ENCODE measurements at places on chromosomes 1 and 21. TPM values are rescaled to one million over a fixed set of nuclear protein-coding genes. Genes with fewer than 3 reads are reported as not detected.
A peak's percentile ranks its signal among the peaks of the same experiment; 100 is the strongest.

- no peaks in the 10 kb centered on the region for H3K27me3 ChIP-seq
- H3K4me1 ChIP-seq = no peaks in the 10 kb centered on the region
- H3K27ac ChIP-seq = no peak overlapping the region
- H3K4me3 ChIP-seq = no peak overlapping the region
Measured at GRCh38 chr1:193019442-193020026, 39.6 kb downstream of the UCHL5 start.

Gene DNALI1
- total RNA-seq = not detected

- H3K27me3 ChIP-seq = no peaks in the 10 kb centered on the region
- H3K4me1 ChIP-seq = peaks cover 3% of the 10 kb centered on the region
- H3K4me3 ChIP-seq = no peak overlapping the region
- DNase-seq = no peak
Measured at GRCh38 chr1:21251773-21252471, 38.3 kb downstream of the ECE1 start.

DNA sequence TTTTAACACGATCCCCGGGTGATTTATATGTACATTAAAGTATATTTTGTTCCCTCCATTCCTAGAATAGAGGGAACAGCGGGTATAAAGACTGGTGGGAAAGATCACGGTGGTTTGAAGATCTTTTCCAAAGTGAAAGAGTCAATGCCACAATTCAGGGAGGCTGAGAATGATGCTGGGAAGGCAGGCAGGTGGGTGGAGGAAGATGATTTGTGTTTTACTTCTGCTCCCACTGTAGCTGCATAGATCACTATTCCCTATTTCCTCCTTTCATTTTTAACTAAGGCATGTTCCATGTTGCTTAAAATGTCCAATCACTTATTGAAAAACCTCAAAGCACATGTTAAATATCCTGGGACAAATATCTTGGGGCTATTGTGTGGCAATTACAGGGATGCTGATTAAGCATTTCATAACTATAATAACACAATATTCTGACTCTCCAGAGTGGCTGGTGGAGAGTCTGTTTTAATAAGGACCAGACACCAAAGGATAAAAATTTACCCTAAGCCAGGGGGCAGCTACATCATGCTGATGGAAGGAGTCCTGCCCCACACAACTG is 8.4 kb upstream of the LYST start:
- H3K27ac ChIP-seq = peak overlapping the region; percentile 11
- no peaks in the 10 kb centered on the region for H3K27me3 ChIP-seq
- no peaks in the 10 kb centered on the region for H3K36me3 ChIP-seq

GRCh38 chr1:116585886-116586285 is 15.1 kb upstream of the CD58 start:
- no peaks in the 10 kb centered on the region for H3K36me3 ChIP-seq
- no peak overlapping the region for H3K27ac ChIP-seq
- no peak overlapping the region for H3K4me3 ChIP-seq

DNA sequence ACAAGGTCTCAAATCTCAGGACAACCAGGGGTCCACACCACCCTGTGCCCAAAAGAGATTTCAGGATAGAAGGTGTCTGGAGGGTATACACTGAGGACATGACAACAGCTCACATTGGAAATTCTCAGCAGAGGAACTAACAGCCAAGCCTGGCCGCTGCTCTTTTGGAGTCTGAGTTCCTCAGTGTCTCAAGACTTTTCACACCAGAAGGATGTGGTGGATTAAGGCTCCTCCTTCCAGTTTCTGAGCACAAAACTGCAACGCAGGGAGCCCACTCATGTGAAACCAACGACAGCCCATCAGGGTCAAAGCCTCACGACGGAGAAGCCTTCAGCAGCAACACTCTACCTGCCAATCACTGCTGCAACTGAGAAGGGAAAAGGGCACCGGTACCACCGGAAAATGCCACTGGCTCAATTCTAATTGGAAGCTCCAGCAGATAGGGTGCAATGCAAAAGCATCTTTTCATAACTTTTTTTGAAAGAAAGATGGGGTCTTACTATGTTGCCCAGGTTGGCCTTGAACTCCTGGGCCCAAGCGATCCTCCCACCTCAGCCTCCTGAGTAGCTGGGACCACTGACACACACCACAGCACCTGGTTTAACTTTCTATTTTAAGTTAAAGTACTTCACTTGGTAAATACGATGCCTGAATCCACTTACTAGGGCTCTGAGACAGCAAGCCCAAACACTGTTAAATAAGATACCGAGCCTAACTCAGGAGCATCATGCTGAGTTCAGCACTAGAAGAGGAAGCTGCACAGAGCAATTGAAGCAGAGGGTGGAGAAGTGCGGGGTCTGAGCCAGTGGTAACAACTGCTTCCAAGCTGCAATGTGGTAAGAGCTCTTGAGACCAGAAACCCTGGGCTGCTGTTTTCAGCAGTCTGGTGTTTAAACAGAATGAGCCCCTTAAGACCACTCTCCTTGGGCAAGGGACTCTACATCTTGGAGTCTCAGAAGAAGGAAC is 7.8 kb downstream of the CAPZB start:
- peaks cover 50% of the 10 kb centered on the region for H3K36me3 ChIP-seq
- H3K27me3 ChIP-seq = no peaks in the 10 kb centered on the region
- peak overlapping the region; percentile 92 for H3K27ac ChIP-seq
- H3K4me3 ChIP-seq = peak overlapping the region; percentile 39

DNA sequence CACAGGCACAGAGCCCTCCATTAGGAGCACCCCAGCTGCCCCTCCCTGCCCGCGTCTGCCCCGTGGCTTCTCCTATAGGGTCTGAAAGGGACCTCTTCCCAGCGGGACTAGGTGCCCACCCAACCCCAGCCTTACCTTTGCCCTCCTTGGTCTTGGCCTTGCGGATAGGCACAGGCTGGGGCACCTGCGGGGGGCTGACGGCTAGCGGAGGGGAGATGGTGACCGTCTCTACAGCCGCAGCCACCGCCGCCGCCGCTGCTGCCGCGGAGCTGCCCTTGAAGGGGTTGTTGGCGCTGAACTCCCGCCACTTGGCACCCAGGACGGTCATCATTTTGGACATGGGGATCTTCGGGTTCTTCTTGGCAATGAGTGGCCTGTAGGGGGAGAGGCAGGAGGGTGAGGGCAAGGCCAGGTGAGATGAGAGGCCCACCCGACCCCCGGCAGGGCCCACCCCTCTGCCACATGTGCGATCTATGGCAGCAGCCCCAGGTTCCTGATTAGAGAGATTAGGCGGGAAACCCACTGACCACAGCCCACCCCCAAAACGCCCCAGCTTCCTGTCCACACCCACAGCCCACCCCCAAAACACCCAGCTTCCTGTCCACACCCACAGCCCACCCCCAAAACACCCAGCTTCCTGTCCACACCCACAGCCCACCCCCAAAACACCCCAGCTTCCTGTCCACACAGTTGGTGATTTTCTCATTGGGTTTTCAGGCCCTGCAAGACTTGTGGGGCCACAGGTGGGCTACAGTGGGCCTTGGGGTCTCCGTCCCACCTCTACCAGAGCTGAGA is 25.4 kb downstream of the CHD5 start:
- peaks cover 26% of the 10 kb centered on the region for H3K4me1 ChIP-seq
- no peak overlapping the region for H3K27ac ChIP-seq
- no peaks in the 10 kb centered on the region for H3K27me3 ChIP-seq
- no peak for DNase-seq
- no peaks in the 10 kb centered on the region for H3K36me3 ChIP-seq

- DNase-seq = no peak
- no peaks in the 10 kb centered on the region for H3K27me3 ChIP-seq
- H3K4me1 ChIP-seq = no peaks in the 10 kb centered on the region
- no peak overlapping the region for H3K4me3 ChIP-seq
Measured at GRCh38 chr1:209742409-209743144, 13.3 kb upstream of the TRAF3IP3 start.

GRCh38 chr1:235601104-235601503 is 48.5 kb downstream of the GNG4 start:
- H3K4me1 ChIP-seq = no peaks in the 10 kb centered on the region
- H3K27ac ChIP-seq = no peak overlapping the region
- no peak for DNase-seq
- no peaks in the 10 kb centered on the region for H3K36me3 ChIP-seq

DNA sequence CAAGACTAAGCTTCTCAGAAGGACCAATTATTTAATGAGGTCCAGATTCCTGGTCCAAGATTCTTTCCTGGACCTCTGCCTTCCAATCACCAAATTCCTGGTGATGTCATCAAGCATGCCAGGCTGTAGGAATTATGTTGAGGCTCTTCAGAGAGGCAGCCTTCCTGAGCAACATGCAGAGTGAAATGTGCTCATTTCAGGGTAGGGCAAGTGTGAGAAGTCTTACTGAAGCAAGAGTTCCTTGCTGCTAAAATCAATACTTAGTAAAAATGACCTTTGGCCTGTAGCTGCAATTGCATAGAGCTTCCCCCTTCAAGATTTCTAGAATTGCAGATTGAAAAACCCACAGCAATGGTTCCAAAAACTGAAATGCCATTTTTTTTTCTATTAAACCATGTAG is 31.7 kb upstream of the BCAR3 start:
- H3K4me3 ChIP-seq = no peak overlapping the region
- H3K4me1 ChIP-seq = peaks cover 12% of the 10 kb centered on the region
- H3K27me3 ChIP-seq = no peaks in the 10 kb centered on the region
- no peaks in the 10 kb centered on the region for H3K36me3 ChIP-seq
- no peak overlapping the region for H3K27ac ChIP-seq

GRCh38 chr1:184644771-184645170 is 109.9 kb downstream of the EDEM3 start:
- DNase-seq = no peak
- H3K36me3 ChIP-seq = no peaks in the 10 kb centered on the region
- H3K4me3 ChIP-seq = no peak overlapping the region
- H3K27me3 ChIP-seq = peaks cover 28% of the 10 kb centered on the region
- no peak overlapping the region for H3K27ac ChIP-seq

DNA sequence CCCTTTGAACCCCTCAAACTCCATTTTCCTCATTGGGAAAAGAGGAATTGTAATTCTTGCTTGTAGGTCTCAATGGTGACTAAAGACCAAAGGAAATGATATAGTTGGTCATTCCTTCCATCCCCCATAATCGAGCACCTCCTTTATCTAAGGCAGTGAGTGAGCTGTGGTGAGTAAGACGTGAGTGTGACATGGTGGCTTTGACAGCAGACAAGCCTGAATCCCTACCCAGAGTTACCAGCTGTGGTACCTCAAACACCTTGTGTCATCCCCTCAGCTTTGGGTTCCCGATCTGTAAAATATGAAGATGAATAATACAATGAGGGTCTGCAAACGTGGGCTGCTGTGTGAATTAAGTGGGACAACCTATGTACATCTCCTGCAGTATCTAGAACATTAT is 8.4 kb downstream of the TRAF5 start:
- peaks cover 49% of the 10 kb centered on the region for H3K4me1 ChIP-seq
- DNase-seq = no peak
- H3K27ac ChIP-seq = peak overlapping the region; percentile 64
- H3K36me3 ChIP-seq = peaks cover 12% of the 10 kb centered on the region

DNA sequence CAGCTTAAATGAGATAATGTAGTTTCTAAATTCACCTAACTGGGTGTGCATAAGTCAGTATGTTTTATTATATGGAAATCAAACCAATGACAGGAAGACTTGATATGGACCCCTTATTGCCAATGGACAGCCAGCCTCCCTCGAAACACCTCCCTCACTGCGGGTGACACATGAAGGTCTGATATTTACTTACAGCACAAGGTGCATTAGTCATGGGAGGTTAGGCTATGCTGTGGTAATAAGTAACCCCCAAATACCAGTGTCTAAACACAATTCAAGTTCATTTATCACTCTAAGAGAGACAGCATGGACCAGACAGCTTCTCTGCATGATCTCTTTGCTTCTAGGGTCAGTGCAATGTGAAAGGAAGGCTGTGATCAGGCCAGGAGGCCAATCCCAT is 126.0 kb upstream of the KCNJ6 start:
- no peaks in the 10 kb centered on the region for H3K4me1 ChIP-seq
- H3K36me3 ChIP-seq = no peaks in the 10 kb centered on the region
- no peak for DNase-seq
- H3K27ac ChIP-seq = no peak overlapping the region

GRCh38 chr1:224696891-224697765 is 81.0 kb downstream of the CNIH3 start:
- H3K36me3 ChIP-seq = no peaks in the 10 kb centered on the region
- no peak overlapping the region for H3K27ac ChIP-seq
- H3K4me3 ChIP-seq = no peak overlapping the region
- no peaks in the 10 kb centered on the region for H3K4me1 ChIP-seq
- DNase-seq = no peak

- no peak for DNase-seq
- no peak overlapping the region for H3K27ac ChIP-seq
- H3K4me1 ChIP-seq = no peaks in the 10 kb centered on the region
- H3K4me3 ChIP-seq = no peak overlapping the region
- H3K36me3 ChIP-seq = no peaks in the 10 kb centered on the region
- no peaks in the 10 kb centered on the region for H3K27me3 ChIP-seq
Measured at GRCh38 chr1:196423612-196424011, 184.6 kb downstream of the KCNT2 start.

Gene KLHDC7A
- not detected for total RNA-seq

Gene DPT
- total RNA-seq = not detected

Gene FAM163A
- total RNA-seq = not detected

GRCh38 chr1:39722495-39722894 is 16.2 kb upstream of the PPIE start:
- H3K4me3 ChIP-seq = no peak overlapping the region
- no peaks in the 10 kb centered on the region for H3K4me1 ChIP-seq
- no peaks in the 10 kb centered on the region for H3K36me3 ChIP-seq
- H3K27me3 ChIP-seq = peaks cover 16% of the 10 kb centered on the region
- H3K27ac ChIP-seq = no peak overlapping the region

Gene TNFRSF14
- 211 TPM for total RNA-seq

Gene ADAM30
- not detected for total RNA-seq

DNA sequence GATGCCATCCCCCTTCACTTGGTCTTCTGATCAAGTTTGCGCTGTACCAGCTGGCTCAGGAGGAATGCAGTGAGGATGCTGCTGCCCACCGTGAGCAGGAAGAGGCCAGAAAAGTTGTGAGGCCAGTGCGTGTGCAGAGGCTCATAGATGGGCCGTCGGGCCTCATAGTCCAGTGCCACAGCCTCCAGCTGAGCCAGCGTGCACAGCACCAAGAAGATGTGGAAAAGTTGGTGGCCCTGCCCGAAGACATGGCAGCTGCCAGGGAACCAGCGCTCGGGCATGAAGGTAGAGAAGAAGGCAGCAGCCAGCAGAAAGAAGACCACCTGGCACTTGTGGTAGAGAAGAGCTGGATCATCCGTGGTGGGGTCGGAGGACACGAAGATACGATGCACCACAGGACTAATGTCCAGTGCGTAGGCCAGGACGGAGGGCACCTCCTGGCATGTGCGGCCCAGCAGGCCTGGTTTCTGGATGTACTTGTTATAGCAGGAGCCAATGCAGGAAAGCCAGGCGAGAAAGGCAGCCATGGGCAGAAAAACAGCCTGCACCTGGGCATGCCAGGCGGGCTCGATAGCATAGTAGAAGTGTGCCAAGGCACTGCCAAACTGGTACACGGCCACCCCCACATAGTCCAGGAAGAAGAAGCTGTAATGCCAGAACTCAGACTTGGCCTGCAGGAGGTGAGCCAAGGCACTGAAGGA is 3.7 kb upstream of the AUNIP start:
- no peak for DNase-seq
- H3K27ac ChIP-seq = no peak overlapping the region
- peaks cover 2% of the 10 kb centered on the region for H3K4me1 ChIP-seq
- H3K27me3 ChIP-seq = no peaks in the 10 kb centered on the region
- H3K4me3 ChIP-seq = no peak overlapping the region

Gene RPE65
- total RNA-seq = not detected
